ENCODE measurements at places on chromosomes 7 and 10. TPM values are rescaled to one million over a fixed set of nuclear protein-coding genes. Genes with fewer than 3 reads are reported as not detected.

DNA sequence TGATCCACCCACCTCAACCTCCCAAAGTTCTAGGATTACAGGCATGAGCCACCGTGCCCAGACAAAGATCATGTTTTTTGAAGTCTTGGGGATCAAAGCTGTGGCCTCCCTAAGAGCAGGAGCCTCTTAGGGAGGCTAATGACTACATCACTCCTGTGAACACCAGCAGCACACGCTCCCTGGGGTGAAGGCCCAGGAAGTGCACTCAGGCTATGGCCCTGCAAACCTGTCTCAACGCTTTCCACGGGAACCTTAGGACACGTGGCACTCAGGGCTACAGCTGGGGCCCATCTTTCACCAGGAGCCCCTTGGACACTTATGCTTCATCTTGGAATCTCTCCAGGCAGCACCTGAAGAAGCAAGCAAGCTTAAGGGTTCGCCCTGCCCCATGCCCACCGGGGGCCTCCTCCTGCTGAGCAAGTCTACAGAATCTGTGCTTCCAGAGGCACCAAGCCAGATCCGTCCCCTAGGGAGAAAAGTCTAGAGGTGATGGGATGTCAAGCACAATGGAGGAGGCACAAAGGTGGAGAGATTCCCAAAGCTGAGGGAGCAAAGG lies 18.4 kb downstream of the VSTM4 start:
- no peak for DNase-seq

GRCh38 chr7:50591480-50592438 lies 26.6 kb upstream of the DDC start:
- no peak for DNase-seq

DNA sequence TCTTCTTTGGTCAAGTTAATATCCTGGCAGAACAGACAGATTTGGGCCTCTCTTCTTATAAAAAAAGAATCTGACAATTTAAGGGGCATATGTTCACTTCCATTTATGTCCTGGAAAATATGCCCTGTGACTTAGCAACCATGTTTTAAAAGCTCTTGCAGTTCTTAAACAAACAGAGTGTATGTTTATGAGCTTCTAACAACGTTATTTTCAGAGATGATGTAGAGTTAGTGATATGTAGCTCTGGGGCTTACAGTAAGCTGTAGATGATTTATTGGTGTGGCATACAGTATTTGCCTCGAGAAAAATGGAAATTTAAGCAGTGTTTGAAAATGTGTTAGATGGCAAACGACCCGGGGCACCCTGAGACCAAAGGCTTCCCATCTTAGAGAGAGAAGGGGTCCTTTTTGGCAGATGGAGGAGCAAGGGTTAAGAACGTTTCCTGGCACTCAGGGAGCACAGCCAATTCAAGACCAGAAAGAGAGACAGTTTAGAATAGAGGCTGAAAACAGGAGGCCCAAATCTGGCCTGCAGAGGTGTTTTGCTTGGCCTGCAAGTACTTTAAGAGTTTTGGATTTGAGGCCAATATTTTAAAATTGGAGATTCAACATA lies 397.5 kb downstream of the KCNMA1 start:
- DNase-seq = no peak

Gene PPP1R17
- not detected for total RNA-seq

Gene LUC7L2
- total RNA-seq = 69.4 TPM

Gene PTF1A
- not detected for total RNA-seq

Gene NEURL1
- total RNA-seq = 46.0 TPM
